ENCODE measurements at places on chromosomes 3 and 15.

DNA sequence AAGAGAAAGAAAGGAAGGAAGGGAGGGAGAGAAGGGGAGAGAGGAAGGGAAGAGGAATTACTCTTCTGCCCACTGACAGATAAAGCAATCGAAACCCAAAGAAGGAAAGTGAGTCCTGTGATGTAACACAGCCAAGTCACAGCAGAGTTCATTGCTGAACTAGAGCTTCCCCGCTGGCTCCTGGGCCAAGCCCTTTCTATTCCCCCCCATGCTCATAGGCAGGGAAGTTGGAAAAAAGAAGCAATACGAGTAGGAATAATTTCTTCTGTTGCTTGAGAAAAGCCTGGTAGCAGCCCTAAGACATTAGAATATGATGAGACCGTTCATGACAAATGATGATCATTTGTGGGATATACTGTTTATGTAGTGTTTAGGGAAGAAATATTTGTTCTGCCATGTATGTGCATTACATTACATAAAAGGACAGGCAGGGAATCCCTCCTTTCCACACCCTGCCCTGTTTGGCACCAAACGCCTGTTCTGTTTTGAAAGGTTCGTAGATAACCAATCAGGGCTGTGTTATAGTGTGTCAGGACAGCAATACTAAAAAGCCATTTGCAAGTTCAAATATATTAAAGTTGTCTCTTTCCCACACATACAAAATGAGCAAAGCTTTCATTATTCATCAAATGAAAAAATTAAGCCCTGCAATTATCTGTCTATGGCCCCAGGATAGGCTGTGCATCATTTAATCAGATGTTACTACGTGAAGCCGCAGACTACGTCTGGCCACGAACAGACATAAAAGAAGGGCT, 111.0 kb upstream of the TRPM1 start:
- no peak for DNase-seq

DNA sequence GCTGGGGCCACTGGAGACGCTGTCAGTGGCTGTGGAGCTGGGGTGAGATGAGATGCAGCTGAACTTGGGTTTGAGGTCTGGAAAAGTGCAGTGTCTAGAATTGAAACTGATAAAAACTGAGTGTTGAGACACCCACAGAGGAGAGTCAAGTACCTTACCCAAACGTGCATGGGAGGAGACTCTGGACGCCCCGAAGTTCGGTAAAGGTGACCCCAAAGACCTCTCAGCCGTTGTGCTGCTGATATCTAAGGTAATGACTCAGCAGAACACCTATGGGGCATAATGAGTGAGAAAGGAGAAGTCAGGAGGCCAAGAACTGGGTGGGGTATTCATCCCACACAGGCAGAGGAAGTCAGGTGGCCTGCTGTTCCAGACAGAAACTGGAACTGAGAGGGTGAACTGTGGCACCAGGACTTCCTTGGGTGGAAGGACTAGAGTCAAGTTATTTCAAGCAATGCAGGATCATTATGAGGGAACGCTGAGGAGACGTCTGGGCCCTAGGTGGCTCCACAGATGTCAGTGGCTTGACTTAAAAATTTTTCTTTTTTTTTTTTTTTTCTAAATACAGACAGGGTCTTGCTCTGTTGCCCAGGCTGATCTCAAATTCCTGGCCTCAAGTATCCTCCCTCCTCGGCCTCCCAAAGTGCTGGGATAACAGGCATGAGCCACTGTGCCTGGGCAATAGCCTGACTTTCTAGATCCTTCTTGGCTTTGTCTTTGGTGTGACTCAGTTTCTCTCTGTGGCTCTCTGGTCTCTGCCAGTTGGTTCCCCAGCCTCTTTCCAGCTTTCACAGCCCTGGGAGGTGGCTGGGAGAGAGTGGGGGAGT, 67.6 kb upstream of the GCNT3 start:
- no peak for DNase-seq

- no peak for DNase-seq
Observed at GRCh38 chr3:188772886-188773285, 398.9 kb upstream of the TPRG1 start.

DNA sequence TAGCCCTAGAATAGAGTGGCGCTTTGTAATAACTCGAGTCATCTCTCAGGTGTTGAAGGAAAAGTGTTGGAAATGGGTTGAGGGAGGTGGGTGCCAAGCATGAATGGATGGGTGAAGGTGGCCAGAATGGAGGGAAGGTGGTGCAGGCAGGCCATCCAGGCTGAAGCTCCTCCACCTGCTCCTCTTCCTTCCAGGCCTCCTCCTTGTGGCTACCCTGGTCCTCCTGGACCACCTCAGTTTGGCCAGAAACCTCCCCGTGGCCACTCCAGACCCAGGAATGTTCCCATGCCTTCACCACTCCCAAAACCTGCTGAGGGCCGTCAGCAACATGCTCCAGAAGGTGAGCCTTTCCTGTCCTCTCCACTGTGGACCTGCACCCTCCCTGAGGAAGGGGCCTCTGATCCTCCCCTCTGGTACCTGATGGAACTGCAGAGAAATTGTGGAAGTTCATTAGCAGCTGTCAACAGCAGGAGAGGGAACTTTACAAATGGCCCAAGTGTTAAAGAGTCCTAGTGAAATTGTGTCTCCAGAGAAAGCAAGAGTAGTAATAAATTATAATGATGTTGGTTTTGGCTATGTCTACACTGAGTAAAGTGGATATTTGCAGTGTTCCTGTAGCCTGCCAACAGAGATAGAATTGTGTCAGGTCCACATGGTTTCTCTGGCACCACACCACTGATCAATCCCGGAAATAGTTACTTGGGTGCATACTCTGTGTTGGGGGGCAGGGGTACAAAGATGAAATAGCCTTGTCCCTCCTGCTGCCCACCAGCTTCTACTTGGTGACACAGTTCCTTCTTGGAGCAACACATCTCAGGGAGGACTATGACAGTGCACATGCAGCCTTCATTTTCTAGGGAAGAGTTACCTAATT, 1.6 kb downstream of the IL12A start:
- DNase-seq, result no peak

GRCh38 chr15:68301301-68301700, 23.8 kb downstream of the FEM1B start:
- DNase-seq, result no peak

Data from WERI-Rb-1 (cell line).